ENCODE measurements at places on chromosomes 6 and 20.

- DNase-seq = no peak
Measured at GRCh38 chr6:11585426-11586016, 48.0 kb downstream of the TMEM170B start.

DNA sequence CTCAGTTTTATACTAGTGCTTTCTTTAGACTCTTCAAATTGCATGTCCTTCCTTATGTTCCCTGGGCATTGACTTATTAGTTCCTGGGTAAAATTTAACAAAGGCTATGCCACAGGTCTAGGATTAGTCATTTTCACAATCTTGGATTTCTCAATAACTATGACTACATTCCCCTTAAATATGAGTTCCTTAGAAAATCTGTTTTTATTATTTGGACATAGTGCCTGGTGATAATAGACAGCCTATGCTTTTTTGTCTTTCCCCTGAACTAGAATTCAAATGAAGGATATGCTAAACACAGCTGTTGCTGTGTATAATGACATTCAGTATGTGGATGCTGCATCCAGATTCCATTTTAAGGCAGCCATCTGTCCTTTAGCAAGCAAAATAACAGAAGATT, 1252.8 kb upstream of the GJE1 start:
- DNase-seq = no peak

GRCh38 chr6:1136415-1136774, 175.5 kb upstream of the FOXQ1 start:
- no peak for DNase-seq

DNA sequence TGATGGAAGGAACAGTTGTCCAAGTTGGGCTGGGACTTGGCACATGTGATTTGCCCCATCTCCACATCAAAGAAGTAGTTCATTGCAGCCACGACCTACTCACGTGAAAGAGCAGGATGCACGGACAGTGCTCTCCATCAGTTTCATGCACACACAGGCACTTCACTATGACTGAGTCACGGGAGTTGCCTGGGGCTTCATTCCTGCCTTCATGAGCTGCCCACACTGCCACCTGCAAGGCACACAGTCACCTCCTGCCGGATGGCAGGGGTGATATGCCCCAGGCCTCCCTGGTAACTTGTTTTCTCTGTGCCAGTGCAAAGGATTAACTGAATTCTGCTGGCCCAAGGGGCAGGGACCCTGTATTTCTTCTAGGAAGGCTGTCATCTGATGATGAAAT, 22.8 kb downstream of the CST5 start:
- no peak for DNase-seq

GRCh38 chr6:24492475-24492874, 2.3 kb upstream of the ALDH5A1 start:
- DNase-seq = no peak

- no peak for DNase-seq
Measured at GRCh38 chr20:24634855-24635254, 165.4 kb downstream of the SYNDIG1 start.

DNA sequence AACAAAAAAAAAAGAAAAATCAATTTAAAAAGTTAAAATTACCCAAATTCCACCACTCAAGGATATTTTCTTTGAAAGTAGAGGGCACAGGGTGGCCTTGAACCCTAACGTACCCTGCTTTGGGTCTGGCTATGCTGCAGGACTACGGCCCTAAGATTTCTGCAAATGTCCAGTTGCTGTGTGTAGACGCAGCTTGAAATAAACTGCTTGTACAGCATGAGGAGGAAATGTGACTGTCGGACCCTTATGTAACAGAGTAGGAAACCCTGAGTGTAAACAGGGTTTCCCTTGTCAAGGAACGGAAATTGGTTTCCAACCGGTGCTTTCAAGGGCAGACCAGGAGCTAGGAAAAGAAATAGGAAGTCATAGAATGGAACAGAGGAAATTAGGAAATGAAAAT, 60.7 kb upstream of the SHLD1 start:
- no peak for DNase-seq
